CD4-positive, alpha-beta T cell (primary cell): ENCODE measurements at places on chromosomes 1 and 21. TPM values are rescaled to one million over a fixed set of nuclear protein-coding genes. Genes with fewer than 3 reads are reported as not detected.
A peak's percentile ranks its signal among the peaks of the same experiment; 100 is the strongest.

The ATP1A2 gene
- not detected for total RNA-seq

The SAMSN1 gene
- total RNA-seq: 51.2 TPM

The CAPN8 gene
- 0.27 TPM for total RNA-seq

The RCSD1 gene
- 44.6 TPM for total RNA-seq

The TRIM62 gene
- 23.0 TPM for total RNA-seq

The RUSC1 gene
- 10.7 TPM for total RNA-seq

The LCE2C gene
- total RNA-seq: not detected

The SMG7 gene
- total RNA-seq: 39.1 TPM

DNA sequence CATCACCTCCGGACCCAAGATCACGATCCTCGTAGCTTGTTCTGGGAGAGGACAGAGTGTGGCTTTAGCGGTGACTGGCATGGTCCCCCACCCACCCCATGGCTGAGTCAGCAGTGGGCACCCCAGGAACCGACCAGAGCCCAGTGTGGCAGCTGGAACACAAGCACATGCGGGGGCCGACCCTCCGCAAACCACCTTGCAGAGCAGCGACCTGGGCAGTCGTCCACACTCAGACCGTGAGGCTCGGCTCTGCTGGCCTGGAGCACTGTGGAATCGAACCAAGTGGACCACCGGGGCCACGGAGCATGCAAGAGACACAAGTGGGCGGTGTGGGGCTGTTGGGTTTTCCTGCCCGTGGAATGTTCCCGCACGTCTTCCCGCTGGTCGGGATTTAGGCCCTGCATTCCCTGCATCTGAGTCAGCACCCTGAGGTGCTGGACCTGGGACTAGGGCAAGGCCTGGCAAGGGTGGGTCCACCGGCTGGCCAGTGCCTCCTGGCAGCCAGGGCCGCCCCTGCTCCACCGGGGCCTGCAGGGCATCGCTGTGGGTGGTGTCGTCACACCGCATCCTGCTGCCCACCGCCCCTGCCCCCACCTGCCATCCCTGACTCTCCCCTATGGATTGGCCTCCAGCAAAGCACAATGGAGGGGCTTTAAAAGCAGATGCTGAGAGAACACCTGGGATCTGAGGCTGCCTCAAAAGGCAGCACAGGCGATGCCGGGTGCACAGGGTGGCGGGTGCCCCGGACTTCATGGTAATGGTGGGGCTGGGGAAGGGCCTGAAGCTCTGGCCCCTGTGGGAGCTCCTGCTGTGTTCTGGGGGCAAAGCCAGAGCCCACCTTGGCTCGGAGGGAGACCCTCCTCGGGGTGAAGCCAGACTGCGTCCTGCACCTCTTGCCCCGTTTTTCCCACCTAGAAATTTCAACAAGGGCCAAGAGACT lies 18.5 kb downstream of the MORN1 start:
- DNase-seq: no peak

- DNase-seq: no peak
Measured at GRCh38 chr1:205505791-205506190, 1.3 kb downstream of the CDK18 start.

- no peak for DNase-seq
Measured at GRCh38 chr1:205543351-205544301, 39.2 kb downstream of the CDK18 start.

DNA sequence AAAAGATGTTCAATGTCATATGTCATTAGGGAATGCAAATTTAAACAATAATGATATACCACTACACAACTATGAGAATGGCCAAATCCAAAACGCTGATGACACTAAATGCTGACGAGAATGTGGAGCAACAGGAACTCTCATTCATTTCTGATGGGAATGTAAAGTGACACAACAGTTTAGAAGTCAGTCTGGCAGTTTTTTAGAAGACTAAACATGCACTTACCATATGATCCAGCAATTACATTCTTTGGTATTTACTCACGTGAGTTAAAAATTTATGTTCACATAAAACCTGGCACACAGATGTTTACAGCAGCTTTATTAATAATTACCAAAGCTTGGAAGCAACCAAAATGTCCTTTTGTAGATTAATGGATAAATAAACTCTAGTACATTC lies 110.4 kb upstream of the C1orf21 start:
- no peak for DNase-seq

GRCh38 chr1:172397221-172397620 lies 23.3 kb upstream of the C1orf105 start:
- DNase-seq: no peak

DNA sequence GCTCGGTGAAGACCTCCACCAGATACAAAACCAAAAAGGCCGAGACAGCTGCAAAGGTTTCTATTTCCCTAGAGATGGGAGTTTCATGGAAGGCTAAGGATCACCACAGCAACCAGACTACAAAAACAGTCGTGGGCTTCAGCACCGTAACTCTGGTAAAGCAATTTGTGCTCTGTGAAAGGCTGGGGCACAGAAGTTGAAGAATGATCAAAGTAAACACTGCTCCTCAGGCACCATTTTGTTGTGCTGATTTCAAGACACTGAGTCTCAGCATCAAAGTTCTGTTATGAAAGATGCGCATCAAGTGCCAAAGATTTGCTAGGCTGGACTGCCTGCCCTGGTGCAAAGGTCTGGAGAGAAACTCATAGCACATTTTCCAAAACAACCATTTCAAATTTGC lies 116.2 kb downstream of the TGFBR3 start:
- no peak for DNase-seq

DNA sequence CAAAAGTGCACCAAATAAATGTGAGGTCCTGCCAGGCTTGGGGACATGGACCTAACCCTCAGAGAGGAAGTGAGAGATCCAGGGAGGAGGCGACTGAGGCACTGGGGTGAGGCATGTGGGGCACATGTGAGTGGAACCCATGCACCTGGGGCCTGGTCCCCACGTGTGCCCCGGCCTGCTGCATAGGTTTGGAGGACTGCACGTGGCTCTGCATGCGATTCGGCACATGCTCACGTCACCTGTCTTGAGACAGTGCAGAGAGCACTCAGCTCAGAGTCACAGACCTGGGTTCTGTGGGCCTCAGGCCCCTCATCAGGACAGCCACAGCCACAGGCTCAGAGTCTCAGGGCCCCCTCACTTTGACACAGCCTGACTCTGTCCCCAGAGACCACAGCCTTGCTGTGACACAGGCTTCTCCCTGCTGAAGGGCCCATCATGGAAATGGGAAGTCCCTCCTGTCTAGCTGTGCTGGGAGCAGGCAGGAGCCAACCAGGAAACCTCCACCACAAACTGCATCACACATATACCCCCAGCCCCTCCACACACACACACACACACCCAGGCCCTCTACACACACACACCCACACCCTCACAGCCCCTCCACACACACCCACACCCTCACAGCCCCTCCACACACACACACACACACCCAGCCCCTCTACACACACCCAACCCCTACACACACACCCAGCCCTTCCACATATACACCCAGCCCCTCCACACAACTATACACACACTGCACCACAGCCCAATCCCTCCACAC lies 48.2 kb downstream of the SLC9A1 start:
- no peak for DNase-seq

GRCh38 chr21:40760821-40761220 lies 86.1 kb downstream of the DSCAM start:
- DNase-seq: no peak

GRCh38 chr1:24416666-24417391 lies 1.2 kb downstream of the NIPAL3 start:
- DNase-seq: peak; percentile 41

DNA sequence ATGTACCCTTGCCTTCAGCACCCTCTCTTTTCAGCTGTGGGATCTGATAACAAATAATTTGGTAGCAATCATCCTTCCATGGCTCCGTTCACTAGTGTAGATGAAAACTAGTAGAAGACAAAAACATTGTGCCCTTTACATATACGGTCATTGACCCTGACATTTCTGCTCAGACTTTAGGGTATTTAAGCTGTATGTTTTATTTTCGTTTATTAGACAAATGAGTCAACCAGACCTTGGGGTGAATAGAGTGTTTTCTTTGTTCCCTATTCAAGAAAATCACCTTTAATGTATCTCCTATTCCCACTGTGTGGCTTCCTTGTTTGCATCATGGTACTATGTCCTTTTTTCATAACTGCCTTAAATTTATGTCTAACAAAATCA lies 187.3 kb downstream of the VAV3 start:
- DNase-seq: no peak

- DNase-seq: no peak
Measured at GRCh38 chr1:225598847-225599246, 54.1 kb downstream of the ENAH start.

GRCh38 chr1:235734335-235734734 lies 84.8 kb upstream of the GNG4 start:
- DNase-seq: no peak

- DNase-seq: no peak
Measured at GRCh38 chr1:243447844-243448243, 192.0 kb downstream of the SDCCAG8 start.

- DNase-seq: no peak
Measured at GRCh38 chr1:228271701-228272251, 63.9 kb downstream of the OBSCN start.

- no peak for DNase-seq
Measured at GRCh38 chr21:28485301-28486022, 507.2 kb downstream of the LTN1 start.

- DNase-seq: no peak
Measured at GRCh38 chr1:59318271-59318860, 21.5 kb downstream of the FGGY start.

GRCh38 chr21:44544566-44544965 lies 4.6 kb upstream of the KRTAP10-1 start:
- DNase-seq: no peak

DNA sequence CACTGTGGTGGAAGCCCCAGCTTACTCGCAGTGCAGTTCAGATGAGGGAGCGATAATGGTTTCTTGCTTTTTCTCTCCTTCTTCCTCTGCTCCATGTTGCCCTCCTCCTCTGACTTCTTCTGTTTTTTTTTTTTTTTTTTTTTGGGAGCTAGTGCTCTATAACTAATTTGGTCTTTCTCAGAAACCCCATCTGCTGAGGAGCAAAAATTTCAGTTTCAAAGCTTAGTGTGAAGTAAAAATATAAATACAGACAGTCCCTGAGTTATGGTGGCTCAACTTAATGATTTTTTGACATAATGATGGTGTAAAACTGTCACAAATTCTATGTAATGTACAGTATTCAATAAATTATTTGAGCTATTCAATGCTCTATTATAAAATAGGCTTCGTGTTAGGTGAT lies 120.7 kb downstream of the TBX19 start:
- no peak for DNase-seq

GRCh38 chr1:166064313-166064926 lies 102.4 kb downstream of the FAM78B start:
- no peak for DNase-seq

DNA sequence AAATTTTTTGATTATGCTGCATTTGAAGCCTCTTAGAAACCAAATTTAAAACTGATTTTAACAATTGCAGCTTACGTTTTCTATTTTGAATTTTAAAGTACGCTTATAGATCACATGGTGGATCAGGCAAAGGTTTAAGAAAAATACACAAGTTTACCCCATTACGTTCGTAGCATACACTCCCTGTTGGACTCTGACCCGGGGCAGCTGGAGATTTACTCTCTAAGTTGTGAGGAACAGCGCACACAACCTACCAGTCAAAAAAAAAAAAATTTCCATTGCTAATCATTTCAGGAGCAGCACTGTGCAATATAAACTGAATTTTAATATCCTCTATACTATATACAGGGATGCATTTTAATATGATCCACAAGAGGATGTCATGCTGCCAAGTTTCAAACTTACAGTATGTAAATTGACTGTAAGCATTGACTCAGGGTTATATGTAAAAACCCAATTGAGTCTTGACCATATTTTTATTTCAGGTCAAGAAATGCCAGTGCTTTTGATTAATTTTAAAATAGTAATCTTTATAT lies 20.4 kb downstream of the CSDE1 start:
- DNase-seq: no peak

DNA sequence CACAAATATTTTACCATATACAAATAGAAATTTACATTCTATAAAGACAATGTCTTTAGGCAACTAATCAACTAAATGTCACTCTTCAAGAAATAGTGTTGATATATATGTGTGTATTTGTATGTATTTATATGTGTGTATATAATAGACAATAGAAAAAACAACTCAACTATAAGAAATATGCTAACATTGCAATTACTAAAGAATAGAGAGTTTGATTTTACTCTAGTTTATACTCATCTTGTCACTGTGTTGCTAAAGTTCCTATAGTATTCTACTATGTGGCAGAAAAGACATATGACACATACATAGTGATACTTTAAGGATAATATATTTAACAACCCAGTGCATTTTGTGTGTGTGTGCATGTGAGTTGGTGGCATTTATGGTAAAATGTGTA lies 1728.3 kb downstream of the PLA2G4A start:
- no peak for DNase-seq

GRCh38 chr1:109794319-109795132 lies 30.8 kb upstream of the EPS8L3 start:
- DNase-seq: no peak

GRCh38 chr1:110673805-110674336 lies 869 bp downstream of the KCNA3 start:
- DNase-seq: peak; percentile 47

DNA sequence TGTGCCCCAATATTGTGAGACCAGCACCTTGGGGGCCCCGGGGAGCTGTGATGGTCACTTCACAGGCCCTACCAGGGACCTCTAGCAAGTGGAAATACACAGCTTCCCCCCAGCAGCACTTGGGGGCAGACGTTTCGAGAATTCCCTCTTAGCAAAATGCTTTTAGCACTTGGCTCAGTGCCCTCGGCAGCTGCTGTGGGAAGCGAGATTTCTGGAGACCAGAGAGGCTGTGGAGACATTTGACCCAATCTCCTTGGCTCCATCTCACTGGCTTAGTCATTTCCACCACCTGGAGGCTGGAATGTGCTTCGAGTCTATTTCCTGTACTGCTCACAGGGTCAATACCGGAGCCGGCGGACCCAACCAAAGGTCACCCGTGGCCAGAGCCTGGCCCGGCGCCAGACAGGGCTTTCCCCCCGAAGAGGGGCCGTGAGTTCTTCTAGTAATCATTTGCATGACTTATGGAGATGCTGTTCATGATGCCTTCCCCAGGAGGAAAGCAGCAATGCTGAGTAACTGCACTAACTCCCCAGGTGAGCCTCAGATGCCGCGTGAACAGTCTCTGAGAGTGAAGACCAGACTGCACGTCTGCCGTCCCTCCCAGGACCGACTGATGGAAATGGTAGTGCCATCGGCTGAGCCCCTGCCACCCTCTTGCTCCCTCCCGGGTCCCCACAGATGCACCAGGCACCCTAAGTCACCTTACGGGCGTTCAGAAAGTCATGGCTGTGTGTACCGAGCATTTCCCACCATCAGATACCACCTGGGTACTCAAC lies 4.4 kb upstream of the C2CD2 start:
- DNase-seq: no peak

- DNase-seq: no peak
Measured at GRCh38 chr1:6001992-6002576, 9.9 kb upstream of the NPHP4 start.
